Activated CD4-positive, alpha-beta T cell treated with anti-CD3 and anti-CD28 coated beads for 36 hours (primary cell): ENCODE measurements at places on chromosomes 3 and 15.

GRCh38 chr15:70142322-70143191, 44.8 kb upstream of the TLE3 start:
- DNase-seq: peak; percentile 70

DNA sequence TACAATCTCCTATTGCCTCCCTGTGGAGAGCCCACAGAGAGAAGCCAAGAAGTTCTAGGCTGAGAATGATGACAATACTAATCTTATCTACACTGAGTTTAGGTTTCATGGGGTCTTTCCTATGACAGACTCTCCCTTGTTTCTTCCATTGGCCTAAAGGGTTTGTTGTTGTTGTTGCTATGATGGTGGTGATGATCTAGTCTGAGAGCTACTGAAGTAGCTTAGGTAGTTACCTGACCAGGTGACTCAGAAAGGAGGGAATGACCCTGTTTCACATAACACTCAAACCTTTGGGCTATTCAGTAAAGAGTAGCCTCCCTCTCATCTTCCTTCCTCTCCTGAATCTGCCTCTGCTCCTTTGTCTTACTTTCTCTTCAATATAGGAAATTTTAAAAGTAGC, 170.2 kb downstream of the GMNC start:
- no peak for DNase-seq

GRCh38 chr15:98774756-98775497, 126.6 kb downstream of the IGF1R start:
- no peak for DNase-seq

DNA sequence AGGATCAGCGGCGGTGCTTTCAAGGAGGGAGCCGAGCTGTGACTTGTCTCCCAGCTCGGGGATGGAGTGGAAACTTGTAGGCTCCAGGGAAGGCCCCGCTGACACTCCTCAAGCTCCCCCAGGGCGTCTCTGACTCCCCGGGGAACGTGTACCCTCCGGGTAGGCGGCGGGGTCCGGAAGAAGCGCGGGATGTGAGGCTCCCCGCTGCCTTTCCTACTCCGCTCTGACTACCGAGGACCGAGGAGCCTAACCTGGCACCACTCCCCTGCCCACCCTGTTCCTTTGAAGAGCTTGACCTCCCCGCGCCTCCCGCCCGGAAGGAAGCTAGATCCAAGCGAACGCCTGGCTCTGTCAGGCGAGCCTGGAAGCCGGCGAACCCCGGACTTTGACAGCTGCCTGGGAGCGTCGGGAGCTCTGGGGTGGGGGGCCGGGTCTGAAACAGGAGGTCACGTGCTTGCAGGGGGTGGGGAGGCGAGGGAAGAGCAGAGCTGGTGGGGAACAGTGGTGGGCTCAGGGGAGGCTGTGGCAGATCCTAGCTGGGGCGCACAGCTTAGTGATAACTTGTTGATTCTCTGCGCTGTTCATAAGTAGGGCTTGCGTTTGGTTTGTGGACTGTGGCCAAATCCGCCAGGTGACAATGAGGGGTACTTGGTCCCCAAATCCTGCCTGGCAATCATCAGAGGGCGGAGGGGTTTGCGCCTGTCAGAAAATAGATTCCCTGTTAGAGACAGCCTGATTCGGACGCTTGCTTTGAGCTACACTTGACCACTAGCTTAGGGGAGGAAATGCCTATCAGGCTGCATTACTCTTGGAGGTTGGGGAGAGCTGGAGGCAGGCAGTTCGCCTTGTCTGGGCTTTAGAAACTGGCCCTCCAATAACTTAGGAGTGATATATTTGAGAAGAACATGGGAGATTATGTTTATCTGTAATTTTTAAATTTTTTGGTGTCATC, 1.2 kb downstream of the CLSTN2 start:
- DNase-seq: no peak

- DNase-seq: no peak
Measured at GRCh38 chr3:50651920-50652529, 22.7 kb upstream of the DOCK3 start.

DNA sequence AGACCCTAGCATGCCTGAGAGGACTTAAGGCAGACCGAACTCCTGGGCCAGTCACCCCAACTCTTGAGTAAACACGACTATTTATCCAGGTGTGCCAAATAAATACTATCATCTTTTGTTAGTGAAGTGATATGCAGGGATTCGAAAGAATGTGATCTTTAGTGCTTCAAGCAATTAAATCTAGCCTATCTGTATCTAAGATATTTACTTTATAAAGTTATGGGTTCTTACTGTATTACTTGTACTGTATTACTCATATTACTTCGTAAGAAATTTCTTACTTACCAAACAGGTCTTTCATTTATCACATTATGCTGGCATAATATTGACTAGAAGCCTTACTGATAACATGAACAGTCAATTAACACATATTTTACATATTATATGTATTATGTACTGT, 211.6 kb upstream of the NECTIN3 start:
- no peak for DNase-seq
